ENCODE measurements at places on chromosomes 7 and 10.

DNA sequence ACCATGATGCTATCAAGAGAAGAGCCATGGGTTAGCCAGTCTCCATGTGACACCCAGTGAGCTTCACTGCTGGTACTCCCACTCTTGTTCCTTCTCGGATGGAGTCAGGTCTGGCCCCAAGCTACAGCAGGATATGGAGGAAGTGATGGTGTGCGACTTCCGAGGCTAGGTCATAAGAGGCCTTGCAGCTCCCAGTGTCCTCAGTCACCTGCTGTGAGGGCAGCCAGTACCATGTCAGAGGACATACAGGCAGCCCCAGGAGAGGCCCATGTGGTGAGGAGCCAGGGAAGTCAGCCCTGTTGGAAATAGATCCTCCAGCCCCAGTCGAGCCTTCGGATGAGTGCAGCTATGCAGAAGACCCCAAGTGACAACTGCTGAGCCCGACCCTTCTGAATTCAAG is 237.0 kb downstream of the EBF3 start:
- no peak for DNase-seq

GRCh38 chr10:84296091-84296981 is 32.1 kb upstream of the CCSER2 start:
- no peak for DNase-seq

DNA sequence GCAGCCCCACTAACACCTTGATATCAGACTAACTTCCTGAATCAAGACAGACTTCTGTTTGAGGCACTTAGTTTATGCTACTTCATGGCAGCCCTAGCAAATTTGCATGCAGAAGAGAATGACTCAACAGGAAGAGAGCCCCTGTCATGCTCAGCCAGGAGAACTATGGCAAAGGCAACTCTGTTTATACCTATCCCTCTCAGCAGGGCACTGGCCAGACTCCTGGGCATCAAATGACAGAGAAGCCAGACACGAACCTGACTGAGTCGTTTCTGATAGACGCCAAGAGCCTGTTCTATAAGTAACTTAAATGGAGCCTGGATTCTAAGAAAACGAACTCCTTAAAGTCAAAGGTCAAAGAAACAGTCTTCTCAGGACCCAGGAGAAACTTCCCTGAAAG is 50.9 kb upstream of the UNC5B start:
- no peak for DNase-seq

DNA sequence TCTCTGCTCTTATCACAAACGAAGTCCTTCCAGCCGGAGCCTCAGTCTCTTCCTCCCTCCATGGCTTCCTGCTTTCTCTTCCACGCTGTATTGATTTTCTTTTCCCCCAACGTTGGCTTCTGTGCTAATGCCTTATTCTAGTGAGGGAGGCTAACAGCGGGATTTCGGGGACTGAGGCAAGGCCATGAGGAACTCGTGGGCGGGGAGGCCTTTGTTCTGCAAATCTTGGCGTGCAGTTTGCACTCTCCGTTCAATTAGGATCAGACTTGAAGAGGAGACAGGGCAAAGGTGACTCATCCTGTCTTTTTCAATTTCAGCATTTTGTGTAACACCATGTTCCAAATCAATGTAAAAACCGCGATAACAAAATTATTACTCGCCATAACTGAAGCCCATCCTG is 25.3 kb downstream of the EN2 start:
- no peak for DNase-seq

- DNase-seq = no peak
These were observed 67.6 kb downstream of the STK17A start for GRCh38 chr7:43650457-43651052.

- DNase-seq = no peak
These were observed 55.7 kb downstream of the KLRG2 start for GRCh38 chr7:139427788-139428187.

DNA sequence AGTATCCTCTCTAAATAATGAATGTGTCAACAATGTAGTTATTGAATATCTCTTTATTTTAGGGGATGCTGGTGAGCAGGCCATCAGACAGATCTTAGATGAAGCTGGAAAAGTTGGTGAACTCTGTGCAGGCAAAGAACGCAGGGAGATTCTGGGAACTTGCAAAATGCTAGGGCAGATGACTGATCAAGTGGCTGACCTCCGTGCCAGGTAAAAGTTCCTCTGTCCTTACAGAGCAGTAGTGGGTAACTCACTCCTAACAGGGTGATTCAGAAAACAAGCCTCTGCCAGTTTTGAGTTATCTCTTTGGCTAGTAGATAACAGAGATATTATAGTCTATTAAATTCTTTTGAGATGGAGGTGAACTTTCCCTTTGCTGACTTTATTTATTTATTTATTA is 67.3 kb downstream of the AP3M1 start:
- no peak for DNase-seq

GRCh38 chr7:9600974-9601373 is 1167.6 kb downstream of the NXPH1 start:
- DNase-seq = no peak

DNA sequence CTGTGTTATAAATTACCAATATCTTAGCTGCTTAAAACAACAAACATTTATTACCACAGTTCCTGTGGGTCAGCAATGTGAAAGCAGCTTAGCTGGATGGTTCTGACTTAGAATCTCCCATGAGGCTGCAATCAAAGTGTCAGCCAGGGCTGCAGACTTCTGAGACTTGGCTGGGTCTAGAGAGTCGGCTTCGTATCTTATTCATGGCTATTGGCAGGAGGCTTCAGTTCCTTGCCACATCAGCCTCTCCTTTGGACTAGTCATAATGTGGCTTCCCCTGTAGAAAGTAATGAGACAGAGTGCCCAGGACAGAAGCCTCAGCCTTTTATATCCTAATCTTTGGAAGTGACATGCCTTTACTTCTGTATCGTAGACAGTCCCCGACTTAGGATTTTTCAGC is 27.3 kb downstream of the RALA start:
- no peak for DNase-seq

DNA sequence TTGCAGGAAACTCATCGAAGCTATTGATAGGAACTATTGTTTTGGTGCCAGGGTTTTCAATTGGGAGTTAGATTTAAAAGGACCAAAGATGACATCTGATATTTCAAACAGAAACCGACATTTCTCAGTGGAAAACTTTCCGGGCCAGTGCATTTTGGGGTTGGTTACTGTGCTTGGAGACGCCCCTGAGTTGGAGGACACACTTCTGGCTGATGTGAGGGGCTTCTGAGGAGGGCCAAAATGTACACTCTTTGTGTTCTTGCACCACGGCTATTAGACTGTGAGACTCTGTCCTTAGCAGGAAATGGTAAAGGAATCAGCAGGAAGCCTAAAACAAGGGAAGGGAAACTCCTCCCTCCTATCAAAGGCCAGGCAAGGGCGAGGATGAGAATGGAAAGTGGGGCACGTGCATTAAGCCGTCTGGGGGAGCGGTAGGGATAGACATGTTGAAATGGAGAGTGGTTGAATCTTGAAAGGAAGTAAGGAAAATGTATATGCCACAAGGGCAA is 1.8 kb upstream of the SRGN start:
- no peak for DNase-seq

DNA sequence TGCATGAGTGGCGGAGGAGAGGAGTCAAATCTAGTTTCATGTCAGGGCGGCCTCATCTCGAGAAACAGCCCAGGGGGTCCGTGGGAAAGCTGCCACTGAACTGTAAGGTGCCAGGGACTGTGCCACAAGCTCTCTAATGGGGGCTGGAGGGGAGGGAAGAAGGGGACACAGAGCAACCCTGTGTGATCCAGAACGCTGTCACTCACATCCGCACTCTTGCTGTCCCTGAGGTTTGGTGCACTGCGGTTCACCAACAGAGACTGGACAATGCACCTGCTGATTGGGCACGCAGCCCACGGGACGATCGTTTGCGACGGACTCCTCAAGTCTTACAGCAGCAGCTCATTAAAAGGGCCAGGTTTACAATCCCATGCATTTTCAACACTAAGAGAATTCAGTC is 47.7 kb downstream of the AMZ1 start:
- DNase-seq = no peak

- DNase-seq = no peak
These were observed 21.5 kb downstream of the CTAGE6 start for GRCh38 chr7:143735962-143736361.

GRCh38 chr7:151736403-151736909 is 140.5 kb downstream of the PRKAG2 start:
- no peak for DNase-seq

Measured in stimulated activated CD4-positive, alpha-beta T cell treated with anti-CD3 and anti-CD28 coated beads, Interleukin-12 subunit alpha, Interleukin-12 subunit beta, amount 100 ng/mL, for 48 hours (primary cell).